MV-4-11 (cell line): ENCODE measurements at places on chromosomes 12 and 14.

GRCh38 chr12:89980236-89980635 is 271.6 kb upstream of the ATP2B1 start:
- peak; percentile 71 for DNase-seq

GRCh38 chr12:93059925-93060665 is 131.0 kb upstream of the EEA1 start:
- DNase-seq = peak; percentile 93

- no peak for DNase-seq
Observed at GRCh38 chr14:81955123-81955522, 421.5 kb upstream of the SEL1L start.

DNA sequence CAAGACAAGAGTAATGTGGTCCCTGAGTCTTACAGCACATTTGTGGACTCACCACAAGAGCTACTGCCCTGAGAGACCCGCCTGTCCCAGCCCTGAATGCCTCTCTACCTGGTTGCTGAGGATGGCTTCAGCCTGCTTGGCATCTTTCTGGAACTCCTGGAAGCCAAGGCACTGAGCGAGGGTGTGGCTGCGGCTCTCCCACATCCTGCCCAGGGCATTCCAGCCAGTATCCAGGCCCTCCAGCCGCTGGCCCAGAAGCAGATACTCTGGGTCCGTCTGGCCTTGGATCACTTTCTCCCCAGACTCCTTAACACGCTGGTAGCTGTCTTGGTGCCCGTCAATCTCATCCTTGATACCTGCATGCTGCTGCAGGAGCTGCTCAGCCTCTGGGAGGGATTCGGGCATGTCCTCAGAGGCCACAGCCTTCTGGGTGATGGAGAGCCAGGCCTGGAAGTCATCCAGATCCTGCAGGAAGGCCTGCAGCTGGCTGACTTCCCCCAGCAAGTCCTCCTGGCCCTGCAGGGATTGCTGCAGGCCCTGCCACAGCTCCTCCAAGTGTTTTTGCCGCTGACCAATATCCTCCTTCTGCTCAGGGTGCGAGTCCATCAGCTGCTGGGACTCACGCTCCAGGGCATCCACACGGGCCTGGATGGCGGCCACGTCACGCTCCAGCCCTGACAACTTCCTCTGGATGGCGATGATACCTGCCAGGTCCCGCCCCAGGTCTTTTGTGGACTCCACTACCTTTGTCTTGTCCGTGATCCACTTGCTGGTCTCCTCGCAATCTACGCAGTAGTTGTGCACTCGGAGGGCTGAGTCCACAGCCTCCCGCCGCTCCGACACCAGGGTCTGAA is 82.3 kb downstream of the PLEKHG3 start:
- DNase-seq = no peak

DNA sequence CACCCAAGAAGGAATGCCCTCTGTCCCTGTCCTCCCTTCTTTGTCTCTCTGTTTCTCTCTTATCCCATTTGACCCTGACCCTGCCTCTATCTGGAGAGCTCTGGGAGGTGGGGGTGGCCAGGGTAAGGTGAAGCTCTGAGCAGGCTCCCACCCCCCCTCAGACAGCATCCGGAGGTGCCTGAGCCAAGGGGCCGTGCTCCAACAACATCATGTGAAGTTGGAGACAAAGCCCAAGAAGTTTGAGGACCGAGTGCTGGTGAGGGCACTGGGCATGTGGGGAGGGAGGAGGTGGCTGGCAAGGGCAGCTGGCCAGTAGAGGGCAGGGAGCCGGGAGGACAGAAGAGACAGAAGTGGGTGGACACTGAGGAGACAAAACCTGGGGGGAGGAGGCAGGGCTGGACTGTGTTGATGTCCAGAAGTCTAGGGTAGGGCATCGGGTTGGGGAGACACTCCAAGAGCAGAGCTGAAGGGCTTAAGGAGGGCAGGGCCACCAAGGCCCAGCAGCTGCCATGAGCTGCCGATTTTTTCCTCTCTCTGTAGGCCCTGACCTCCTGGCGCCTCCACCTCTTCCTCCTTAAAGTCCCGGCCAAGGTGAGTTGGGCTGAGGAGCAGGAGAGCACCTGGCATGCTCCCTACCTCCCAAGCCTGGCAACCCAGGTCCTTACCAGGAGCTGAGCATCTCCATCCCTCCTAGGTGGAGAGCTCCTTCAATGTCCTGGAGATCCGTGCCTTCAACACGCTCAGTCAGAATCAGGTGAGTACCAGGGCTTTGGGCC is 1.9 kb downstream of the CARMIL3 start:
- no peak for DNase-seq

DNA sequence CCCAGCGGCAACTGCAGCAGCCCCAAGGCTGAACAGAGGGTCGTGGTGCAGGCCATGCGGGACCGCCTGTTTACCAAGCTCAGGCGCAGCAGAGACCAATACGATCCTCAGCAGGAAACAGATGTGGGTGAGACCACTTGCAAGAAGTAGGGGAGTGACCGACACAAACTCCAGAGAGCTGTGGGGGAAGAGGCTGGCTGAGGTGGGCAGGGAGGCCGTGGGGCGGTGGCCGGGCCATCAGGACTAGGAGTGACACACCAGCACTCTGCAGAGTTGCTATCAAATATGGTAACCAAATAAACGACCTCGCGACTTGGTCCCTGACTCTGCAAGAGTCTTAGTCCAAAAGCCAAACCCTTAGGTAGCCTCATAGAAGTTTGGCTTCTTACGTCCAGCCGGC is 30.6 kb downstream of the AMN start:
- no peak for DNase-seq

DNA sequence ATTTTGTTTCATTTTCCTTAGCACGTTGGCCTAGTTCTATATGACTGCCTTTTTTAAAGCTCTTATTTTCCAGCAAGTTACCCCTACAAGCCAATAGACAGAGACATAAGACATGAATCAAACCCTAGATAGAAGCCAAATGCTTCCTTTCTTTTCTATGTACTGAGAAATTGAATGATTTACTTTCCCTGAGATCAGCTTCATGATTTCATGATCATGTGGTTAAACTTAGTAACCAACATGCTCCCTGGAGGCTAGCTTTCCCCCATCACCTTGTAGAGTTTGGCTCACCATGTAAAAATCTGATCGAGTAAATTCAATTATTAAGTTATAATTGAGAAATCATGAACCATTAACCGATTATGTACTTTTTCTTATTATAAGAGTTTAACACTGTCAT is 148.1 kb upstream of the LRIG3 start:
- DNase-seq = no peak

GRCh38 chr12:130177635-130178242 is 15.5 kb downstream of the FZD10 start:
- no peak for DNase-seq

DNA sequence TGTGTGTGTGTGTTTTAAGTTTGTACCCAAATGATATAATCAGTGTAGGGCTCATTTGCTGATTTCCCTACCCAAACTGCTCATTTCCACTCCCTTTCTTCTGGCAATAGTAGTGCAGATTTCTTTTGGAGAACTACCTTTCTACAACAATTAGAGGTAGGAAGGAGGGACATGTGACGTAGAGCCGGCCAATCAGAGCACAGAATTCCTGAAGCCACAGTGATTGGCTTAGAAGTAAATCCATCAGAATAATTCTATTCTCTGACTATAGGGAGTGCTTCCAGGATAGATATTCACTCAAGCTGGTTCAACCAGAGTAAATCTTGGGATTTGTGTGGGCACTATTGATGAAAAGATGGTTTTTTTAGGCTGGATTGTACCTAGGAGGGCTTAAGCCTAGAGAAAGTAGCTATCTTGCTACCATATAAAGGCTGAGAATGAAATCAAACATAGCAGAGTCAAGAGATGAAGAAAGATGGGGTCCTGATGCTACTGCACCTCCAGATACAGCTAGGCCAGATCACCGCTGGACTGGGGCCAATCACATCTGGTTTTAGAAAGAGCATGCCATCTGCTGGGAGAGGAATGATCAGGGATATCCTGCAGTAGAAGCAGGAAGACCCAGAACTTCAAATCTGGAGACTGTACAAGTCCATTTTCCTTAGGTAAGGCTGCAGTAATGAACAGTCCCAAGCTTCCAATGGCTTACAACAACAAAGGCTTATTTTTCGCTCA is 54.1 kb upstream of the NUAK1 start:
- no peak for DNase-seq

DNA sequence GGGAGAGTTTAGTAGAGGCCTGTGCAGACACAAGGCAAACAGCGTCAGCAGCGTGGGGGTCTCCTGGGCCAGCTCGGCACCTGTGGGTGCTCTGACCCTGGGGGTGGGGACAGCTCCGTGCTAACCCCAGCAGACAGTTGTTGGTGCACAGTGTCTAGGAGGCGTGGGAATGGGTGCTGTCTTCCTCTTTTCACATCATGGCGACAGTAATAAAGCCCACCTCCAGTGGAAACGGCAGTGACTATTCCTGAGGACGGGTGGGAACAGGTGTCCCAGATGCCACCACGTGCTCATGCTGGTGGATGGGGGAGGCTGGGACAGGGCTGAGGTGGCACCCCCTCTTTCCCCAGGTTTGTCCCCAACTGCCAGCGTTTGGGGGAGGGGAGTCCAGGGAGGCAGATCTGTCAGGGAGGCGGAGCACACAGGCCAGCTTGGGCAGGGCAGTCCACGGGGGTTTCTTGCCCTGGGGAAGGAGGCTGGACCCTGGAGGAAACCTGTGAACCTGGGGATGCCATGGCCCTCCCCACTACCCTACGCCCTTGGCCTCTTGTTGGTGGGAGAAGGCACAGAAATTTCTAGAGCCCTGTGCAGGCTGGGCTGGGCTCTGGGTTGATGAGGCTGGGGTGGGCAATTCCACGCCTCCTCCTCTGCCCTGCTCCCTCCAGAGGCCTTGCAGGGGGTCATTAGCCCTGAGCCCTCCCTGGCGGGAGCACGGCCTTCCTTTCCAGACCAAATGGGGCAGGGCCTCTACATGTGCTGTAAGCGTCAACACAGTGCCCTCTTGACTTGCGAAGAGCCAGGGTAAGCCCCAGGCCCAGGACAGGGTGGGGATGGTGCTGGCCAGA is 3.8 kb downstream of the ZBTB42 start:
- DNase-seq = peak; percentile 32

DNA sequence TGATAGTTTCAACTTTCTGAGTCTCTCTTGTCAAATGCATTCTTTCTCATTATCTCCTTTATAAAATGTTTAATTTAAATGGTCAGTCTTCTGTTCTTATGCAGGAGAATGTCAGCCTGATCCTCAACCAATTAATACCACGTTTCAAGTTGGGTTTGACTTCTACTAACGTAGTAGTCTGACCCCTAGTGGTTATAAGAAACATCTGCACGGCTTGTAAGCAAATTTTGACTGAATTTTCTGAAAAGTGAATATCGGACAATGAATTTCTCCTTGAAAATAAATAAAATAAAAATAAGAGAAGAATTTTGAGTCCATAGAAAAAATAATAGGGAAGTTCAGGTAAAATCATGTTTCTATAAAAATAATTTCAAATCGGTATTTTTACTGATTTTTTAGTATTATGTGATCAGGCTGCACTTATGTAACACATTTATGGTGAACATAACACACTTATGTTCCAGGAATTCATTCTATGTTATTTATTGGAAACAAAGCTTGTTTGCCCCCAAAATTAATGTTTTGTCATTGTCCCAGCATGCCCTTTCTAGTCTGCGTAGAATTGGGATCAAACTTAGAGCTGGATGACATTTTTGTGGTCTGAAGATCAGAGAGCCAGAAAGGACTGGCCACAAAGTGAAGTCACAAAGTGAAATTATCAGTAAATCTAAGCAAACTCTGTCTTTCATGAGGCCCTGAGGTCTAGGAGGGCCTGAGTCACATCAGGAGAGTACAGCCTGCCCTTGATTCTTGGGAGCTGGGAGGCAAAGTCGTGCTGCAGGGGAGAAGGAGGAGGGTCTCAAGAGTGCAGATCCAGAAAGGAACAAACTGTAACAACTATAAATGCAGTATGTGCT is 101.2 kb upstream of the STXBP6 start:
- DNase-seq = peak; percentile 29

DNA sequence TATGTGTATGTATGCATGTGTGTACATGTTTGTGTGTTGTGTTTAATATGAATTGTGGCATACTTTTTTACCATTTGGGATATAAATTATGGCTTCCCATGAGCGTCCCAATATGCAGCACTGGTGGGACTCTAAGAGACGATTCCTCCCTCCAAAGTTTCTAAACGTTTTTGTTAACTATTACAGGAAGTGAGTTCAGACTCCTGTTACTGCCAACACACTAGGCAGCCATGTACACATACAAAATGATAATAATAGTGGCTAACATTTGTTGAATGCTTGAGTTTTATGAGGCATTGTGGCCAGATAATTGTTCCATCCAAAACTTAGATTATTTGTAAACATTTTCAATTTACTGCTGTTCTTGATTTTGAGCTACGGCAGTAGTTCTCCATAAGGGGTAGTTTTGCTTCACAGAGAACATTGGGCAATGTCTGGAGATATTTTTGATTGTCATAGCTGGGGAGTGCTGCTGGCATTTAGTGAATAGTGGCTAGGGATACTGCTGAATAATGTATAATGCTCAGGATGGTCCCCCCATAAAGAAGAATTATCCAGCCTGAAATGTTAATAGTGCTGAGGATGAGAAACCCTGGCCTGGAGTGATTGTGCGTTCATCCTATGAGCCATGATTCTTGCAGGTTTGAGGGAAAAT is 45.1 kb downstream of the ARID2 start:
- DNase-seq = no peak

GRCh38 chr14:73231981-73232851 is 5.1 kb upstream of the PAPLN start:
- no peak for DNase-seq

DNA sequence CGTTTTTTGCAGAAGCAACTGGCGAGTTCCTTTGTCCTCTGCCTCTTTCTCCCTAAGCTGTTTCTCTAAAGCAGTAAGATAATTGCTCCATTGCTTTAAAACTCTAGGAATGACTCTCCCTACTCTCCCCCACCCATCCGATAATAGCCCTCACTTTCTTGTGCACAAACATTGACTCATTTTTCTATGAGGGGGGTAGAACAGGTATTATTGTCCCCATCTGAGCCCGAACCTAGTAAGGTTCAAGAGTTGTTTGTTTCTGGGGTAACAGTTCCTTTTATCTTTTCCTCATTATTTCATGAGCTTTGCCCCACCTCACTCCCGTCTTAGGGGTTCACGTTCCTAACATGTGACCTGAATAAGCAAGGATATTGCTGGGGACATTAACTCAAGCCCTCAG is 190.6 kb downstream of the EMP1 start:
- DNase-seq = no peak

GRCh38 chr12:57127726-57128518 is at the start of gene LRP1:
TSS of gene LRP1 (plus strand) at chr12:57128483. CDS start at chr12:57128965, 482 bp downstream.
- DNase-seq = no peak

DNA sequence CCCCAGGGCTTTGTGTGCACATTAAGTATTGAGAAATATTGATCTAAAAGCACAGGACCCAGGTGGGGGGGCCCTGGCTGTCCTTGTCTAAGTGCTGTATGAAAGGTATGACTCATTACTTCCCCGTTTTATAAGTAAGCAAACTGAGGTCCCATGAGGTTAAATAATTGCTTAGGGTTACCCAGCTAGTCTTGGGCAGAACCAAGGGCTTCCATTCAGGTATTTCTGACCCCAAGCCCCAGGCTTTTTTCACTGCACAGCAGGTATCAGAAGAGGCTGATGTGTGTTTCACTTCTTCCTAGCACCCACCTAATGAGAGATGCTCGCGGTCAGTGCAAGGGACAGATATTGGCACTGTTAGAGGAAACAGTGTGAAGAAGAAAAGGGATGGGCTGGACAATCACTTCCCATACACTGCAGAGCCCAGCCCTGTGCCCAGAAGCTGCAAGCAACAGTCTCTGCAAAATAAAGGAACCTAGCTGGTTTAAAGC is 4.7 kb upstream of the TC2N start:
- peak; percentile 49 for DNase-seq
